Activated CD8-positive, alpha-beta memory T cell treated with anti-CD3 and anti-CD28 coated beads for 24 hours (primary cell): ENCODE measurements at places on chromosomes 5 and 9.

- DNase-seq, result no peak
These were observed 16.6 kb downstream of the KCNT1 start for GRCh38 chr9:135718616-135719015.

GRCh38 chr9:131738293-131739132 is 1.4 kb downstream of the RAPGEF1 start:
- no peak for DNase-seq

DNA sequence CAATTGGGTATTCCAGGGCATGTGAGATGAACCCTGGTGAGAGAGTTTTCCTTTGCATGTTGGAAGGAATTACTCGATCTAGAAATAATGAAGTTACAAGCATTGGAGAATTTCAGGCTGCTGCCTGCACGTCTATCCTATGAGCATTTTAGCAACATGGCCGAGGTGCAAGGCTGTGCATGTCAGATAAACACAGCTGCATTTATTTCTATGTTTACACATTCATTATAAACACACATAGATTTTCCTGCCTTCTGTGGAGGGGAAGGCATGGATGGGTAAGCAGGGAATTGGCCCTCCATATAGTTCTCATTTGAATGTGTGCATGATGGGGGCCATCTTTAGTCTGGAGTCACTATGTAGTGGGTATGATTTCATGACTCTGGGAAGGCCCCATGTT is 42.3 kb downstream of the AOPEP start:
- DNase-seq, result no peak

- no peak for DNase-seq
These were observed 71.5 kb downstream of the MRPS27 start for GRCh38 chr5:72248410-72248981.

DNA sequence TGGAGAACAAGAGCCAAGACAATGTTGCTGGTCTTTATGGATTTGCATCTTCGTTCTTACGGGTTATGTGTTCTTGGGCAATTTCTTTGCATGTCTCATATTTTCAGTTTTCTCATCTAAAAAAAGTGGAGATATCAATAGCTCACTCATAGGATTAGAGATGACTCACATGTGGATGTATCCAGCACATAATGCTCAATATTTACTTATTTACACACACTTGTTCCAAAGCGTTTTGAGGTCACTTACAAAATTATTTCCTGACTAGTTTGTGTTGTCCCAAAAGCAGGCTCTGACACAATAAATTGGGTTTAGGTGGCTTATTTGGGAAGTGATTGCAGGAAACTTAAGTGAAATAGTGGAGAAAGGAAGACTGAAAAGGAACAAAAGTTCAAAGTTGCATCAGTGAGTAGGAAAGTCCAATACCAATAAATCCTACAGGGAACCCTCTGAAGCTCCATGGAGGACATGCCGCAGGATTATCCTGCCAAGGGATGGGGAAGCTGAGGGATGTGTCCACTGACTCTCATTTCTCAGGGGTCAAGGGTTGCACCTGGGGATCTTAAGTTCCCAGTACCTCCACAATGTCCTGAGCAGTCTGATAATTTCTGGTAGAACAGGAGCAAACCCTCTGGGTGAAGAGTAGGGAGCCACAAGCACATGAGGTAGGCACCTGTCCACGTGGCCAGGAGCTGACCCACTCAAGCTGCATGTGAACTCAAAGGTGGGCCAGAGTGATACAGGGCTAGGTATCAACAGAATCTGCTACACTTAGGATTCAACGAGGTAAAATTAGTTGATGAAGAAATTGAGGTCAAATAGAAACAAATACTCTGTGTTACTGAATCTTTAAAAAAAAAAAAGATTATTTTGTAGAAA is 37.4 kb upstream of the SLC44A1 start:
- DNase-seq, result no peak

GRCh38 chr9:109256336-109256735 is 64.5 kb downstream of the EPB41L4B start:
- no peak for DNase-seq

DNA sequence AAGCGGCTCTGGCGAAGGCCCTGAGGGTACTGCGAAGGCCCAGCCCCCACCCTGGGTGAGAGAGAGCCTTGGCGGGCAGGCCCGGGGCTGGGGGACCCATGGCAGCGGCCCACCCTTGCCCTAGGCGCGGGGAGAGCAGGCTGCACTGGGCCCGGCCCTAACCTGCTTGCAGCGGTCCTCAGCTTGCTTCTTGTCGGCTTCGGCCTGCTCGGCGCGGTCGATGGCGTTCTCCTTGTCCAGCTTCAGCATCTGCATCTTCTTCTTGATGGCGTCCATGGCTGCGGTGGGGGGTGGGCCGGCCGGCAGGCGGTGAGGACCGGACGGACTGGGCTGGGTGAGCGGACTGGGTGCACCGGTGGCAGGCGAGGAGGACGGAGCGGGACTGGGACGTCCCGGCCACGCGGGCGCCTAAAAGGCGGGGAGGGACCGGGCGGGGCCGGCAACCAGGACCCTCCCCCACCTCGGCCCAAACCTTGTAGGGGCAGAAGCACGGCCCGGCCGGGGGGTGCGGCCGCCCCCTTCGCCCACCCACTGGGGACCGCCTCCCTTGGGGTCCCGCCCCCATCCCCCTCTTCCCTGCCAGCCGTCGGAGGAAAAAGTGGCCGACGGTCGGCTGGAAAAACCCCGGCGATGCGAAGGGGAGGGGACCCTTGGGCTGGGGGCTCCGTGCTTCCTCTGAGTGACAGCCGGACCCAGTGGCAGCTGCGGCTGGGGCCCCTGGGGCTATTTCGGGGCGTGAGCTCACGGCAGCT is at the start of gene TPM2:
Gene TPM2, minus strand, starts transcription at position 384 of the 752 bp plus-strand sequence. Its CDS starts 108 bp downstream, at position 276.
- no peak for DNase-seq

DNA sequence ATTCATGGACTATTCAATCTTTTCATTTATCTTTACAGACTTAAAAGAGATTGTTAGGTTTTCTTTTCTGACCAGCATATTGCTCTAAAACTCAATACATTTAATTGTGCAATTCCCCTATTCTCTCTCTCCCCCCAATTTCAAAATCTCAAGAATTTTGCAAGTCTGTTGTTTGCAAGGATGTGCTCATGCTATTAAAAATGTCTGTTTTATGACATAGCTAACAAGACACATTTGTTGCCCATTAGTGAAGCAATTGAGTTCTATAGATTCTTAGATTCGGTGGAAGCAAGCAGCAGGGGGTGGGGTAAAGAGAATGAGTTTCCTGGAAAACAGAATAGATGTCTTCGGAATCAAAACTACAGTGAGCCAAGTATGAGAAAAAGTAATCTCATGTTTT is 8.5 kb upstream of the CSNK1A1 start:
- no peak for DNase-seq

DNA sequence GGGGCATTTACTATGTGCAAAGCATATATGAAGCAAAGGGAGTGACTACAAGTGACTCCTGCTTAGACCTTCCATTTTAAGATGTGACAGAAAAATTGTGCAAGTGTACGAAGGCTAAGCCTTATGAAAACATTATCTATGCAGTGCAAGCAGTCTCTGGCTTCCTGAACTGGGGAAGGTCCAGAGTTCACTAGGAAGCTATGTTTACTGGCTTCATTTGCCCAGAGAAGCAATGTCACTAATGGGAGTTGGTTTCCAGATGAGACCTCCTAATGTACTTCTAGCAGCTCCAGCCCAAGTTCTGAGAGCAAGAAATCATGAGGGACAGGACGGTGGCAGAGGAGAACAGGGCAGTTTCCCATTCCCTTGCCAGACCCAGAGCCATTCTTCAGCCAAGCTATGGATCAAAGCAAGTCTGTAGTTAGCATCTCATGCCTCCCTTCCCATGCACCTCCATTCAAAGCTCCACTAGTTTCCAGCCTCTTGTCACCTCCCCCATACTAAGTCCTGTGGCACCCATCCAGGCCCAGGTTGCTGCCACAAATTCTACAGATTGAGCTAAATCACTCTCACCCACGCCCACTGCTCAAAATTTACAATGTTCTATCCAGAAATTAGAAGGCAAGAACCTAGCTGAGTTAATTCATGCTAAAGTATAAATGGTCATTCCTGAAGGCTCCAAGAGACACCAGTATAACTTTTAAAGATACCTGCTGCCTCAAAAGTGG is 21.8 kb downstream of the MCTP1 start:
- no peak for DNase-seq

- DNase-seq, result no peak
These were observed 59.4 kb downstream of the TMOD1 start for GRCh38 chr9:97560851-97561250.

DNA sequence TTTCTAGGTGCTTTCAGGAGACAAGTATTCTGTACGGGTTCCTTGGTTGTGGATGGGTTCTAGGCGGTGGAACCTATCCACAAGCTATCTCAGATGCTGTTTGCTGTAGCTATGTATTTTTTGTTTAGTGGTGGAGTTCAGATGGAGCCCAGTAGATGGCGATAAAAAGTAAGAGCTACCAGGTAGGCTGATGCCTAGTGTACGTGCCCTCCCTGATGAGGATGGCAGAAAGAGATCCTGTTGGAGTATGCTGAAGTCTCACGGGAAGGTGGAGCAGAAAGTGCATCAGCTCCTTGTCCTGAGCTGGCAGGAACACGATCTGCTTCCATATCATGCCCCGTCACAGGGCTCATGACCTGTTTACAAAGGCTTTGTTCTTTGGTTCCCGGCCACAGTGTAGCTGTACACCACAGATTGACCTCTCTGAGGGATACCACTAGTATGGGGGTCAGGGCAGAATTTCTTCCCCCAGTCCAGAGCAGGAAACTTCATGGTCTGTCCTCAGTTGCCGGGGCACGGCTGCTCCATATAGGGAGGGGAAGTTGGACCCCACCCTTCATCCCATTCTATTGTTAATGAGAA is 12.6 kb upstream of the UGT3A2 start:
- no peak for DNase-seq

- DNase-seq, result no peak
These were observed 294.5 kb upstream of the TAS2R1 start for GRCh38 chr5:9924614-9925013.

DNA sequence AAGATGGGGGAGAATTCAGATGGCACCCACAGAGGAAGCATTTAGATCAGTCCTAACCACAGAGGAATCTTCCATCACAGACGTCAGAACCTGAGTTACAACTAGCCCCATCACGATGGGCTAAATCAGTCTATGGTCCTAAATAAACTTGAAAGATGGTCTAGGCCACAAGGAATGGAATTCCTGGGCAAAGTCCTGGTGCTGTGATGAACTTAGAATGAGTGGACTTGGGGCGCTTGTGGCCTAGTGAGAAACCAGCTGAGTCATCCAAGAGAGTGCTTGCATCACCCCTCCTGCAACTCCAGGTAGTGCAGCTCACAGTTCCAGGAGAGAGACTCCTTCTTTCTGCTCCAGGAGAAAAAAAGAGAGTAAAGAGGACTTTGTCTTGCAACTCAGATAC is 722.9 kb upstream of the RGMB start:
- no peak for DNase-seq

- DNase-seq, result no peak
These were observed 65.4 kb upstream of the FAM174A start for GRCh38 chr5:100469767-100470166.

DNA sequence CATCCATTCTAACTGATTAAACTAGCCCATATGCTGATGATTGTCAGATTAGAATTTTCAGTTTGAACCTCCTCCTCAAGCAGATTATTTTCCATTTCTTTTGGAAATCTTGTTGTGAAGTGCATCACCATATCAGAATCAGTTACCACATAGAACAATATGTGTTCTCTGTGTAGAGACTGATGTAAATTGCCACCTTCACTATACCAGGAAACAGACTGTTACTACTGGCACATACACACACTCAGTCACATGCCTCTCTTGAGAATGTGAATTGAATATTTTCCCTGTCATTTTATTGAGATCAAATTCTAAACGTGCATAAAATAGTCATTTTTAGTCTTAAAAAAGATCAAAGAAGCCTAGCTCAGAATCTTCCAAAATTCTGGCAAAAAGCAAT is 161.4 kb downstream of the ALDH1A1 start:
- no peak for DNase-seq

GRCh38 chr5:67378256-67378655 is 181.7 kb upstream of the CD180 start:
- DNase-seq, result no peak

DNA sequence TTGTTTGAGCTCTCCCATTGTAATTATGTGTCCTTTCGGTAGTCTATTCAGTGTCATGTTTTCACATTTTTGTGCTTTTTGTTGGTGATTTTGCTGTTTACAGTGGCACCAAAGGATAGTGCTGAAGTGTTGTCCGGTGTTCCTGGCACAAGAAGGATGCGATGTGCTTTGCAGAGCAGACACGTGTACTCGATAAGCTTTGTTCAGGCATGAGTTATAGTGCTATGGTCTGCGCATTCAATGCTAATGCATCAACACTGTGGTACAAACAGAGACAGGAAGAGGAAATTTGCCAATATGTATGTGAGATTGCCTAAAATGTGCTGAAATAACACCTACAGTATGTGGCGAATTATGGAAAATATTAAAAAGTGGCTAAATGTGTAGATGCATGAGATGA is 913.4 kb upstream of the ACO1 start:
- no peak for DNase-seq

GRCh38 chr5:136276946-136277345 is 84.0 kb upstream of the SMIM32 start:
- DNase-seq, result no peak

DNA sequence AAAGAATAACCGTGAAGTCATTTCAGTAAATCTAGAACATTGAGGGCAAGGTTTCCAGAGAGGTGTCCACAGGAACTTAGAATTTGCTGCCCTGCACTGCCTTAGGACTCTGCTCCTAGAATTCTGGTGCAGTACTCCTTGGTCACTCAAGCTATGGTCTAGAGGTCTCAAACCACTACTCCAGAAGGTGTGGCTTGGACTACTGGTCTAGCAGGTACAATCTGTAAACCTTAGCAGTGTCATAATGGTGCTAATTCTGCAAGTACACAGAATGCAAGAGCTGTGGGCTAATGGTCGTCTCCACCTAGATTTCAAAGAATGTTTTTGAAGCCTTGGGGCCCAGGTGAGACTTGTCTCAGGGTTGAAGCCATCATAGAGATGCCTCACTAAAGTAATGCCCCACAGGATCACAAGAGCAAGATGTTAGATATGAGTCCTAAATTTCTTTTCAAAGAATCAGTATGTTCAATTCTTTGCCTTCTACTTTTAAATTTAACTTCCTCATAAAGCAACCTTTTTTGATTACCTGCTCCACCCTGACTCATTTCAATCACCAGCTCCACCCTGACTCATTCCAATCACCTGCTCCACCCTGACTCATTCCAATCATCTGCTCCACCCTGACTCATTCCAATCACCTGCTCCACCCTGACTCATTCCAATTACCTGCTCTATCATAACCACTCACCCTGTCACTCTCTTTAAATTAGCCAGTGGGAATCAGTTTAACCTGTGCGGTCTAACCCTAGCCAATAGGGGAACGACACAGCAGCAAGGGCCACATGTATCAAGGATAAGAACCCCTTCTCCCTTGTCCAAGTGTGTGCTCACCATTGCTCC is 1111.8 kb upstream of the ACO1 start:
- no peak for DNase-seq

- DNase-seq, result no peak
These were observed 67.9 kb downstream of the ADAMTS6 start for GRCh38 chr5:65413822-65414221.

DNA sequence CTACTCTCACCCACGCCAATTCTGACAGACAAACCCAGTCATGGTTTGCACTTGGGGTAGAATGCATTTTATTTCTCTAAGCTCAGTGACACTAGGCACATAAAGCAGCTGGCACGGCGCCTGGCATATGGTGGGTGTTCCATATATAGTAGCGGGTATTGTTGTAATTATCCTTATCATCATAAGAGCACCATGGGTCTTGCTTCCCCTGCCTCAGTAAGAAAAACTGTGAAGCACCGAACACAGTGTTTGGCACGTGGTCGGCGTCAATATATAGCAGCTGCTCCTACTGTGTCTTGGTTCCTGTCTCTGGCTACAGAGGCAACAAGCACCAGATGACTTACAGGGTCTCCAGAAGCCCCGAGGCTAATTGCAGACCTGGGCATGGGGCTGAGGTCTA is 194.1 kb upstream of the PANK3 start:
- no peak for DNase-seq
